ENCODE measurements at places on chromosomes 7 and 10.

- DNase-seq = no peak
Observed at GRCh38 chr7:70502117-70502863, 629.7 kb upstream of the GALNT17 start.

- no peak for DNase-seq
Observed at GRCh38 chr10:91117505-91117904, 103.0 kb upstream of the PCGF5 start.

- DNase-seq = no peak
Observed at GRCh38 chr7:119252962-119253361, 1020.0 kb upstream of the KCND2 start.

GRCh38 chr7:90931986-90932916 lies 332.0 kb upstream of the FZD1 start:
- DNase-seq = no peak

GRCh38 chr7:27631391-27631790 lies 31.3 kb downstream of the HIBADH start:
- DNase-seq = no peak

GRCh38 chr10:69056129-69056528 lies 31.8 kb upstream of the SRGN start:
- DNase-seq = peak; percentile 27

- DNase-seq = no peak
Observed at GRCh38 chr10:57983281-57983791, 284.4 kb downstream of the IPMK start.

DNA sequence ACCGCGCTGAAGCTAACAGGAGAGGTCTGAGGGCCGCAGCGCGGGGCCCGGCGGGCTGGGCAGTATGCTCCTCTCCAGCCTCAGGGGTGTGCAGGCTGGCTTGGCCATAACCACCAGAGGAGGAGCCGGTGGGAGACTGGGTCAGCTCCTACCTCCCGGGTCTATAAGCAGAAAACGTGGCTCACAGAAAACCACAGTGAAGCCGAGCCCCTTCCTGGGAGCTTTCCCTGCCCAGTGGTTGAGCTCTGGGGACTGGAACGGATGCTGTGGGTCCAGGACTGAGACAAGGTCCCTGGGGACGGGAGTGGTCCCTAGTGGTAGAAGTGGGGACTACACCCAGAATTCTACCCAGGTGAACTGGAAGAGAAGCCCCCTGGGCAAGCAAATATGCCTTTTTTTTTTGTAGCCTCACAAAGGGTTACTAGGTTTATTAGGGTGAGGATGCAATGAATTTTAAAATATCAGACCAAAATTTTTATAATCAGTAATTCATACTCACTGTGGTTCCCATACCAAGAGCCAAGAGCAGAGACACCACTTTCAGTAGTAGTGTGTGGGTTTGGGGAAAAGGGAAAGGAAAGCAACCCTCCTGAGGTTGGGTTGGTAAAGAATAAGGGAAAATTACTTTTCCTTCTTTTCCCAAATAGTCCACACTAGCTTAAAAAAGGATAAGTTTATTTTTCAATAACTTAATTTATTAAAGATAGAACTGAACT lies 67.9 kb upstream of the PRKCQ start:
- peak; percentile 58 for DNase-seq

DNA sequence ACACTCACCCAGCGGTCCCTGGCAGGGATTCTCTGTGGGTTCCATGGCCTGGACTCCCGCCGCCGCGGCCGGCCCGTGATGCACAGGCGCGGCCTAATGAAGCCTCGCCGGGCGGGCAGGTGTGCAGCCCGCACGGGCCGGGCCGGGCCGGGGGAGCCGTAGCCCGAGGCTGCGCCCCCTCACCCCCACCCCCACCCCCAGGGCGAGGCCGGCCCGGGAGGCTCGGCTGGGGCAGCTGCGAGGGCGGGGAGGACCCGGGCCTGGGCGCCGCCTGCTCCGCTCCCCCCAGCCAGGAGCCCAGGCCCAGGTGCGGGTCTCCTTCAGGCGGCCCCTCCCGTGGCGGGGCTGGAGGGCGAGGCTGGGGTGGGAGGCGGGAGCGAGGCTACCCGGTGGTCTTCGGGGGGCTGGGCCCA lies at the start of gene NOBOX:
NOBOX (minus strand) TSS at position 45 of the 413 bp plus-strand sequence.
- DNase-seq = no peak

- DNase-seq = no peak
Observed at GRCh38 chr7:876972-877311, 588 bp downstream of the GET4 start.

All from CD8-positive, alpha-beta T cell (primary cell).